T1000 (cell line): ENCODE measurements at places on chromosomes 2 and 18.

DNA sequence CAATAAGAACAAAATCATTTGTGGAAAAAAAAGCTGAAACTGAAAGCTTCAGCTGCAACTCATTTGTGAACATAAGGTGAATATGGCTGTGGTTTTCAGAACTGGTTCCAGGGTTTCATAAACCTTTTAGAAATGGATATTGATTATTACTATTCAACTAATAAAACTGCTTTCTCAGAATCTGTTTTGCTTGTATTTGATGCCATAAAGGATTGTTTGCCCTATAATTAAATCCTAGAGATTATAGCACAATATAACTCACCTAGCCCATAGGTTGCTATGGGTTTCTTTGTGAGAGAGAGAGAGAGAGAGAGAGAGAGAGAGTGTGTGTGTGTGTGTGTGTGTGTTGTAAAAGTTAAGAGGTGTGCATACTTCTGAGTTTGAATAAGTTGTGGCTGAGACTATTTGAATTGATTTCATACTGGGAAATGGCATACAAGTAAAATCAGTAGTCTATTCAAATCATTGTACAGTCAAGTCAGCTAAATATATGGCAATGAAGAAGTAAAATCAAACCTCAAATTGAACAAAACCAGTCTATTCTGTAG lies 339.2 kb downstream of the ARHGAP15 start:
- DNase-seq = no peak

DNA sequence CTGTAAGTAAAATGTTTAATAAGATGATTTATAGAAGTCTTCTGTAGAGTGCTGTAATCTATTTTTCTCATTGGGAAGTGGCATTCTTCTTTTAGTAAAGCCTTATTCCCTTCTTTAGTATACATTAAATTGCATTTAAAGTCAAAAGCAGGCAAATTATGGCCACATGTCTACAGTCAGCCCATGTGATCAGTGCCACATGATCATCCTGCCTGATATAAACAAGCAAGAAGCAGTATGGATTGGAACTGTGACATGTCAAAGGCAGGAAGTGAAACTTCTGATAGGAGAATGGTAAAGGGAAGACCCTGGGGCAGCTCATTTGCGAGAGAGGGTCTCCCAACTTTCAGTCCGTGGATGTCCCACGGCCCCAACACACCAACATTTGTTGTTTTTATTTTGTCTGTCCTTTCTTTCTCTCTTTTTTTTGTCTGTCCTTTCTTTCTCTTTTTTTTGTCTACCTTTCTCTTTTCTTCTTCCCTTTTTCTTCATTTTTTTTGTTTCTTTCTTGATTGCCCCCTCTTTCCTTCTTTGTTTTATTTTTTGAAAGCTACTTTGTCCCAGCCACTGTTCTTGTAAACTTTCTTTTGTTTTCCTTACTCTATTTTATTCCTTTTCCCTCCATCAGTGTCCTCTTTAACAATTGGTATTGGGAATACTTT lies 154.9 kb downstream of the DTNA start:
- DNase-seq = no peak

- no peak for DNase-seq
These were observed 692.4 kb downstream of the CPS1 start for GRCh38 chr2:211248841-211249240.

DNA sequence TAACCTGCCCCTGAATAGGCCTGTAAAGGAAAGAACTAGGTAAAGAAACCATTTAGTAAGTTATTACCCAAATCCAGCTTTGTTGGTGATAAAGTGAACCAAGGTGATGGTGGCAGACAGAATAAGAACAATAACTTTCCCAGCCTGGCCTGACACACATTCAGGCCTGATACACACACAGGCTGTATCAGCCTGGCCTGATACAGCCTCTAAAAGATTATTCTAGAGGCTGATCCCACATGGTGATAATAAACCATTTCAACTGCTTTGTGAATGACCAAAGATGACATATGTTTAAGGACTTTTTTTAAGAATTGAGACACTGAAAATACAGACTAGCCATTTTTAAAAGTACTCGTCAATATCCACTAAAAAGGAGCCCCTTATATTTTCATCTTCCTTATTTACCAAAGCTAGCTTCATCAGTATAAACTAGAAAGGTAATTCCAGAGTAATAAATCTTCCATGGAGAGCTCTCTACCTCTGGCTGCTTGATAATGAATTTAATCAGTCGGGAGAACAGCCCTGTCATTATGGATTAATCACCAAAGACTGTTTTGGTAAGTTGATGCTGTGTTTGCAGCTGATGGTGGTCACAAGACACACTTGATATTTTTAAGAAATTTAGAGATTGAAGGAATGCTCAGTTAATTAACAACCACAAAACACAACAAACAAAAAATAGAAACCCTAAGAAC lies 77.2 kb downstream of the SLC8A1 start:
- no peak for DNase-seq

DNA sequence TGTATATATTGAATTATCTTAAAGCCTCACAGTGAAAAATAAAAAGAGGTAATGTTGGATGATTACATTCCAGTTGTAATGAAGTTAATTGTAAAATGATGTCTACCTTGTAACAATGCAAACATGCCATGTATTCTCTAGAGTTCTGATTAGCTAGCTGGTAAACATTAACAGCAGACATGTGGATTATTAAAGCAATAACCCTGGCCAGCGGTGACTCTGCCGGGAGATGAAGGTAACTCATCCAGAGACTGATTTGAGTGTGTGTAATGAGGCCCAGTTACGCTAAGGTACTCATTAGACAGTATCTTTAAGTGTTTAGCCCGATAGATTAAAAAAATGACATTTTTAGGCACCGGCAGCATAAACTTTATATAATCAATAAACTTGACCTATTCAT lies 79.6 kb upstream of the REV1 start:
- DNase-seq = no peak

GRCh38 chr2:85771486-85771885 lies 17.7 kb downstream of the ATOH8 start:
- DNase-seq = no peak

GRCh38 chr2:218476676-218477075 lies 57.8 kb downstream of the VIL1 start:
- no peak for DNase-seq

- DNase-seq = no peak
These were observed 143.7 kb upstream of the ZFP36L2 start for GRCh38 chr2:43370146-43370545.

GRCh38 chr18:55396979-55397378 lies 191.0 kb downstream of the TCF4 start:
- no peak for DNase-seq

DNA sequence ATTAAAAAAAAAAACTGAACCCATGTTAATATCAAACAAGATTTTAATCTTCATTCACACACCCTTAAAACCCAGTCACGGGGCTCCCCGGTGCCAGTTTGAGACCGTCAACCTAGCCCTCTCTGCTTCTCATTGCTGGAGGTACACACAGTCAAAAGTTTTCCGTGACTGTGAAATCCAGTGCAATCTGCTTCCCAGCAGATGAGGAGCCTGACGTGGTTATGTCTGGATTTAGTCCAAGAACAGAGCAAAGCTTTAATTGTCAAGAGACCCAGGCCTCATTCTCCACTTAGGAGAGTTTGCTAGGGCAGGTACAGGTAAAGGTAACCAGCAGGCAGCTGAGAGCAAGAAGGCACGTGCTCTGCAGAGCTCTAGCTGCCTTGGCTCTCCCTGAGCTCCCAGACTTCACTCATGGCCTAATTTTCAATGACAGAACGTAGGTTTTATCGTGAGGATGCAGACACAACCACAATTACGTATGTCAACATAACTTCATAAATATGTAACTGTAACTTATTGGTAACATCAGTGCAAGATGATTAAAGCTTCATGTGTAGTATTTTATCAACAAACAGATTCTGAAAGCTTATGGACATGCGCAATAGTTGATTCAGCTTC lies 56.3 kb downstream of the SLC16A14 start:
- DNase-seq = no peak

GRCh38 chr18:24988253-24988840 lies 363.6 kb downstream of the ZNF521 start:
- no peak for DNase-seq

GRCh38 chr2:84022810-84023431 lies 436.2 kb downstream of the SUCLG1 start:
- DNase-seq = no peak

GRCh38 chr2:156191527-156191926 lies 141.0 kb downstream of the NR4A2 start:
- no peak for DNase-seq

DNA sequence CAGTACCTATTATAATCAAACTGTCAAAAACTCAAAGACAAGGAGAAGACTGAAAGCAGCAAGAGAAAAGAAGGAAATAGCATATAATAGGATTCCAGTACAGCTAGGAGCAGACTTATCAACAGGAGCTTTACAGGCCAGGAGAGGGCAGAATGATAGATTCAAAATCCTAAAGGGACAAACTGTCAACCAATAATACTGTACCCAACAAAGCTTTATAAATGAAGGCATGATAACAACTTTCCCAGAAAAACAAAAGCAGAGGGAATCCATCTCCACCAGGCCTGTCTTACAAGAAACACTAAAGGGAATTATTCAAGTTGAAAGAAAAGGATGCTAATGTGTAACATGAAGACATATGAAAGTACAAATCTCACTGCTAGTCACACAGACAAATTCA lies 42.0 kb downstream of the PDE1A start:
- DNase-seq = no peak

DNA sequence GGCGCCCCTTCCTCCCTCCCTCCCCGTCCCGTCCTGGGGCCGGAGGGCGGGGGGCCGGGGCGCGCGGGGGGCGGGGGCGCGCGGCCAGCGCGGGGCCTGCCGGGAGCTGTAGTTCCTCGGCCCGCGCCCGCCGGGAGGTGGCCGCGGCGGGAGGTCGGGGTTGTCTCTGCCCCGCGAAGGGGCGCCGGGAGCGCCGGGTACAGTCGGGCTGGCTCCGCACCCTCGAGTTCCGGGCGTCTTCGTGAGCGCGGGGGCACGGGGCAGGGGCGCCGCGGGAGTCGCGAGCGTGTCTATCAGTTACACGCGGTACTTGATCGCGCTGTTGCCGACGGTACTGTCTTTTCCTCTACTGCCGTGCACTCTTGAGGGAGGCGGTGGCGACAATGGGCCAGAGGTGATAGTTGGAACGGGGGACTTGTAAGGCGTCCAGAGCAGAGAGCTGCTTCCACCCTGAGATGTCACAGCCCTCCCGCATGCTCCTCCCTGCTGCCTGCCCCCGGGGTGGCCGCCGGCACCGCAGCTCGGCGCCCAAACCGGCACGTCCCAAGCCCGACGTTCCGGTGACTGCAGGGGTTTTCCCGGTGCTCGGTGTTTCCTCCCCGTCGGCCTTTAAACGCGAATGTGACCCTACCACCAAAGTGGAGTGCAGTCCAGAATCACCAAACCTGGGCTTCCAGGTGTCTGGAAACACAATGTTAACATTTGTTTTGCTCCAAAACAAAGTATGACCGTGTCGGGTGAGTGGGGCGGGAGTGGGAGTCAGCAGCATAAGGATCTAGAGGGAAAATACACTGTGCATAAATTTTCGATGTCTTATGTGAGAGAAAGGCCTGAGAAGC lies at the start of gene PRKD3:
Gene PRKD3 (minus strand): TSS at position 48 of the 839 bp plus-strand sequence. CDS start 8,309 bp downstream, outside the sequence.
- no peak for DNase-seq

- no peak for DNase-seq
These were observed 201.7 kb upstream of the HS6ST1 start for GRCh38 chr2:128520340-128520739.

- DNase-seq = no peak
These were observed 16.3 kb downstream of the ANKRD44 start for GRCh38 chr2:197294260-197294659.

GRCh38 chr18:32730620-32731091 lies 42.2 kb downstream of the KLHL14 start:
- DNase-seq = no peak

- no peak for DNase-seq
These were observed 160.5 kb downstream of the GALNT13 start for GRCh38 chr2:154032220-154032619.

DNA sequence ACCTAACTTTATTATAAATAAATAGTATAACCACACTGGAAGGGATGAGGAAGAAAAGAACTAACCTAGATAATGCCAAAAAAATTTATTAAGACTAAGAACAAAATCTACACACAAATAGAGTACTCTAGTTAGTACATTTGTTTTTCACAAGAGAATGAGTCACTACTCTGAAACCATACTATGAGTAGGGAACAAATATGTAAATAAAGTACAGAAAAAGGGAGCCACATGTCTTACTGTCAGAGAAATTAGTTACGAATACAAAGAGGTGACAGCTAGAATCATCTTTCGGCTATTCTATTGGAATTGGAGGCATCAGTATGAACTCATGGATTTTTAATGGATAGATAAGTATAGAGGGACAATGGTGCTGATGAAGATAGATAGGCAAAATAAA lies 150.5 kb downstream of the COPS8 start:
- DNase-seq = no peak

- no peak for DNase-seq
These were observed 69.4 kb upstream of the MYT1L start for GRCh38 chr2:2400286-2401038.

GRCh38 chr2:42547014-42547413 lies 21.4 kb upstream of the MTA3 start:
- no peak for DNase-seq

DNA sequence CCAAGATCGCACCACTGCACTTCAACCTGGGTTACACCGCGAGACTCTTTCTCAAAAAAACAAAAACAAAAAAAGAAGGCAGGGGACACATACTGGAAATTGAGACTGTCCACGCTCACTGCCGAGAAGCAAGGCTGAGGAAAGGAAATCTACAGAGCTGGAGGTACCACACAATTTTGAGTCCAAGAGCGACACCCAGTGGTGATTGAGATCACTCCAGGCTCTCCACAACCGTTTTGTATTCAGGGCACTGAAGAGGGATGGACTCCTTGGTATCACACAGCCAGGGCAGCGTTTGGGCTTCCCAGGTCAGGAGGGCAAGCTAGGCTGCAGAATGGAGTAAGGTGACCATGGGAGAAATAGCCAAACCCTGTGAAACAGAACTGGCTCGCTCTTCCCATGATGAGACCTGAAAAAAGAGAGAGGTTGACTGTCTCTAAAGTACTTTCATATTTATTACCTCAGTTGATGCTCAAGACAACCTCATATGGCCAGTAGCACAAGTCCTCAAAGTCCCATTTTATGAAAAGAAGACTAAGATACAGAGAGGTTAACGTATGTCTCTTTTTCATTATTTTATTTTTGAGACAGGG lies 74.5 kb upstream of the YPEL5 start:
- no peak for DNase-seq

DNA sequence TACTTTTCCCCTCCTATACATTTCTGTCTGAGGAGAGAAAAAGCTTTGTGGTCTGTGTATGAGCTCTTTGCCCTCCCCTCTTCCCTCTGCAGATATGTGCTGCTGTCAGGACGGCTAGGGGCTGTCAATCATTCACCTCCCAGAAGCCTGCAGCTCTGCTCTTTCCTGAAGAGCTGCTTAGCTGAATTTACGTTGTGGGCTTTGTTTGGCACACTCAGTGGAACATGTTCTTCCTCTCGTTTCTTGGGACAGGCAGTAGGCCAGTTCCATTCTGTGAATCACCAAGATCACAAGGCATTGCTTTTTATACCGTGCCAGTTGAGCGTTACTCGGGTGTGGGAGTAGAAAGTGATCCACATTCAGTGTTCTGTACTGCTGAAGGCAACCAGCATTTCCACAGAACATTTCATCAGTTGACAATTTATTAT lies 136.7 kb downstream of the LAMA3 start:
- no peak for DNase-seq
